ENCODE measurements at places on chromosomes 7 and 10. TPM values are rescaled to one million over a fixed set of nuclear protein-coding genes. Genes with fewer than 3 reads are reported as not detected.

CRYGN gene
- not detected for total RNA-seq

IFIT1B gene
- not detected for total RNA-seq

STX1A gene
- total RNA-seq = 15.7 TPM

INHBA gene
- 0.54 TPM for total RNA-seq

RAMP3 gene
- not detected for total RNA-seq

PIP gene
- total RNA-seq = not detected

MAGI2 gene
- 0.07 TPM for total RNA-seq

C10orf67 gene
- total RNA-seq = 0.20 TPM

CCL24 gene
- not detected for total RNA-seq

INPP5A gene
- 18.1 TPM for total RNA-seq

SPDYE2B gene
- total RNA-seq = not detected

ICA1 gene
- total RNA-seq = 0.95 TPM

SRRM3 gene
- total RNA-seq = not detected

ARHGAP19 gene
- 31.1 TPM for total RNA-seq

IGFBP3 gene
- 1.4 TPM for total RNA-seq

PFKP gene
- 153 TPM for total RNA-seq

GHRHR gene
- total RNA-seq = not detected

DRGX gene
- not detected for total RNA-seq

ZPBP gene
- total RNA-seq = not detected

CLDN4 gene
- total RNA-seq = not detected

TMEM236 gene
- 0.02 TPM for total RNA-seq

GIMAP8 gene
- total RNA-seq = 54.5 TPM

EN2 gene
- not detected for total RNA-seq

CELF2 gene
- 162 TPM for total RNA-seq

XRCC2 gene
- 13.8 TPM for total RNA-seq

ARMC3 gene
- not detected for total RNA-seq

ASIC3 gene
- total RNA-seq = 4.5 TPM

C7orf57 gene
- total RNA-seq = not detected

VWDE gene
- 4.4 TPM for total RNA-seq

CAMK2B gene
- total RNA-seq = 0.27 TPM

MORN4 gene
- 1.3 TPM for total RNA-seq

FGFR2 gene
- total RNA-seq = not detected

SH2D4B gene
- total RNA-seq = 0.17 TPM

PNLIP gene
- total RNA-seq = not detected

RBP4 gene
- not detected for total RNA-seq

ZMIZ1 gene
- total RNA-seq = 50.7 TPM

C1QL3 gene
- not detected for total RNA-seq

OPN1SW gene
- total RNA-seq = not detected

CRHR2 gene
- total RNA-seq = not detected

ATG9B gene
- 6.9 TPM for total RNA-seq

DOCK4 gene
- 0.44 TPM for total RNA-seq

SUN3 gene
- total RNA-seq = not detected

CDHR1 gene
- total RNA-seq = 0.07 TPM

All from T-helper 1 cell treated with Interleukin-12 subunit alpha and Interleukin-12 subunit beta and Interleukin-4 antibody, amounts not matched to agents 30 ng/mL and 1 ng/mL, for 36 hours (primary cell).